Stimulated activated CD8-positive, alpha-beta memory T cell treated with anti-CD3 and anti-CD28 coated beads, Interleukin-4, amount 100 ng/mL, for 4 hours (primary cell): ENCODE measurements at places on chromosomes 16 and 17.

DNA sequence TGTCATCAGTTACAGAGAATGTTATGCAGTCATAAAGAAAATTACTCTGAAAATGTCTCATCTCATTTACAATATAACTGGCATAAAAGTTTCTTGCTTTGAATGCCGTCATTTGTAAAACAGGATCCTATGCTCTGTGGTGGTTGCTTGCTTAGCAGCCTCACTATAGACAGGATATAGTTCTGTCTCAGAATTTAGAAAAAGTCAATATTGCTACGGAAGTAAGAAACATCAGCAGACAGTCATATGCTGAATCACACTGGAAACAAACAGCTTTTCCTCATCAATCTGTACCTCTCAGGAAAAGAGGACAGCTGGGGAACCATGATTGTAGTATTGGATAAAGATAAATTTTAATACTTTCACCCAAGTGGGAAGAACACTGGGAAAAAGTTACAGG is 105.5 kb downstream of the MYO1D start:
- DNase-seq, result no peak

DNA sequence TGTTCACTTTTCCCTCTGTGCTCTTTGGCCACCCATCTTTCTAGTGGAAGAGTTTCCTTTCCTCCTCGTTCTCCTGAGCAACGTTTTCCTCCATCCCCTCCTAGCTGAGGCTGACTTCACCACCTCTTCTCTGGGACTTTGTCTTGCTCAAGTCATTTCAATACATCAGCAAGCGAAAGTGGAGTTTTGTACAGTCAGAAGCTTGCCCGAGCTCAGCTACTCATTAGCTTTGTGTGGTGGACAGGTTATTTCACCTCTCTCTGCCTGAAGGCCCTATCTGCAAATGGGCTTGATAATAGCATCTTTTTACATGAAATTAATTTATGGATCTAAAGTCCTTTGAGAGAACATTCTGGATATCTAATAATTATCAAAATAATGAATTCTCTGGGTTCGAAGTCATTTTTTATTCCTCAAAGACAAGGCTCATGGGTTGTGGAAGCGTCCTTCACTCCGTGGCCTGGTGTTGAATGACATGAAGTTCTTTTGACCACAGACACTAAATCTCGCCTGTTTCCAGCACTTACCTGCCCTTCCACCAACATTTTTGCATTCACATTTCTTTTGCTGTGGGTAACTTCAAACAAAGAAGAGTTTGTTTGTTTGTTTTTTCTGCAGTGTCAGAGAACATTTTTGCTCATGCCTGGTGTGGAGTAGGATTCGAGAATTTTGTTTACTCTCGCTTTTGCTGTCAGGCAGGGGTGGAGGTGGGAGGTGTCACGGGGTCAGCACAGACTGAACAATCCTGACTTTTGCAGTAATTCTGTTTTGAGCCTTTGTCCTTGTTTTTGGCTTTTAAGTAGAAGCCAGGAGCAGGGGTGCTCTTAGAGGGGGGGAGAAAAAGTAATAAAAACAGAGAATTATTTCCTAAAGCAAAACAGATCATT is 155.0 kb upstream of the CACNG5 start:
- DNase-seq, result no peak

DNA sequence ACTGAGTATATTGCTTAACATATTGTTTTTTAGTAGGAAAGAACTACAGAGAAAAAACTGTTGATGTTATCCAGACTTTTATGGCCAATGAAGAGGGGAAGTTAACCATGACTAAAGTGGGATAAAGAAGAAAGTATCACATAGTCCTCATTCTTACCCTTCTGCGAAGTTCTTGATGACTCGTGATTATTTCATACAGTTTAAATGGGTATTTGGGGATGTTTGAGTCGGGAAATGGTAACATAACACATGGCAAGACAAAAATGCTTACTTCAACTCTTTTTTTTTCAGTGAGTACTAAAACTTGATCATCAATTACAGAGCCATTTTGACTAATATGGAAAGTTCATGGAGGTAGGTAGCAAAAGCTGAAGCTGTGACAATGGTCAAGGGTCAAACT is 4.9 kb downstream of the POLG2 start:
- DNase-seq, result no peak

DNA sequence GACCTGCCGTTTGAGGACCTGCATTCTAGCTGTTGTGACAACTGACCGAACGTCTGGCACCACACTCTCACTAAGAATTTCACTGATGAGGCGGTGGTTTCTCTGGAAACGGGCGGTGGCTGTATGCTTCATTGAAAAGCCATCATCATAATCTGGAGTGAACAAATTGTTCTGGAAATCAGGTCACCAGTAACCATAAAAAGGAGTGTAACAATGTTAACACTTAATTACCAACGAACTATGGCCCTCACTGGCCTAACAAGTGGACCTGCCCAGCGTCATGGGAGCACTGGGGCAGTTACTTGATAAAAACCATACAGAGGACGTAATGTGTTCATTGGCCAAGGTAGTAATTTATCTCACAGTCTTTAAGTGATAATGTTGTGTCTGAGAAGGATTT is 15.4 kb downstream of the SMARCE1 start:
- DNase-seq, result no peak
